ENCODE measurements at places on chromosomes 16 and 17.

GRCh38 chr17:65051922-65052321 is 4.6 kb downstream of the GNA13 start:
- DNase-seq, result no peak

- no peak for DNase-seq
These were observed at the start of gene MPRIP for GRCh38 chr17:17042384-17042736. Gene MPRIP (plus strand): TSS chr17:17042457. CDS start chr17:17042849, 392 bp downstream.

- DNase-seq, result no peak
These were observed 72.9 kb downstream of the METRNL start for GRCh38 chr17:83152227-83152744.

GRCh38 chr17:76481071-76481655 is 13.8 kb downstream of the AANAT start:
- DNase-seq, result no peak

Measured in fibroblast of gingiva (primary cell).